NCI-H1105 (cell line): ENCODE measurements at places on chromosomes 11 and 22.

DNA sequence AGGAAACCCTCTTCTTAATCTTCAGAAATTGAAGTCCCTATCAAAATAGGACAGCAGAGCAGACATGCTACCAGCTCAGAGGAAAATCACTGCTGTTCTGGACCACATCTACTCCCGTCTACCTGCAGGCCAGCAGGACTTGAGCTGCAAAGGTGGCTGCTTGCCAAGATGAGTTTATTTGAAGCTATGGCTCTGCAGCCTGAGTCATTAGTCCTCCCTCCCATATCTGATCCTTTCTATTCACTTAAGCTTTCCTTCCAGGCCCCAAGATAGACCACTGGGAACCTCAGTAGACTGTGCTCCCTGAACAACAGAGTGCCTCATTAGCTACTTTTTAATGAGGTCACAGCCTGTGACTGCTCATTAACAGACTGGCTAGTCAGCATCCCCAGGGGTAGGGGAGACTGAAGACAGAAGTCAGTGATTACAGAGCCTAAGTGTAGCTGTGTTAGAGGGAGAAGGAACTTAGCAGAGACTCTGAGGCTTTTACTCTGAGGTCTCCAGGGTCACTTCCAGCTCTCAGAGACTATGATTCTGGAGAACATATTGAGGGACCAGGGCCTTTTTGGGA, 6.8 kb upstream of the OR10A2 start:
- no peak for DNase-seq

DNA sequence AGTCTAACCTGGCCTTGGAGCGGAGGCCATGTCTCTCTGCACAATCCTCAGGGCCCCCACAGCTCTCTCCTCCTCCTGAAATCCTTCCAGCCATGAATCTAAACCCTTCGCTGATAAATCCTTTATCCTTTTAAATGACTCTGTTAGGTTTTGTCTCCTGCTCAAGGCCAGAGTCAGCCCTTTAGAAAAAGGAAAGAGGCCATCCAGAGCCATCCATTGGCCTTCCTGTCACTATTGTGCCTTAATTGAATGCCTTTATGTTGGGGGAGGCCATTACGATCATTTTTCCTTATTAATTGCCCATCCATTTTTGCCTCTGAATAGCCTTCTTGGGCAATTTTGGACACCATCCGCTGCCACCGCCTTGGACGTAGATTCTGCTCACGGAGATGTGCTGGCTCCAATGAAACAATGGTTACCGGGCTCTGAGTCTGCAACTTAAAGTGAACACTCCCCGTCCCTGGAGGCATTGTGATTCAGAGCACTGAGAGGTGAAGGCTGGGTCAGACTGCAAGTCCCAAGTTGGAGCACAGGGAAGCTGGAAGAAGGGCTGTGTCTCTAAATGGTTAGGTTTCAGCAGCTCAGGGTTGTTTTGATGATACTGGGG, 213.0 kb upstream of the E2F8 start:
- no peak for DNase-seq

- no peak for DNase-seq
Measured at GRCh38 chr11:78350091-78350645, 67.5 kb downstream of the GAB2 start.

GRCh38 chr11:134404575-134405341, 7.3 kb downstream of the B3GAT1 start:
- DNase-seq = no peak

GRCh38 chr11:45621588-45621987, 43.8 kb downstream of the CHST1 start:
- no peak for DNase-seq
